ENCODE measurements at places on chromosomes 2 and 18. TPM values are rescaled to one million over a fixed set of nuclear protein-coding genes. Genes with fewer than 3 reads are reported as not detected.
A peak's percentile ranks its signal among the peaks of the same experiment; 100 is the strongest.

Gene LRP1B
- 0.65 TPM for total RNA-seq

Gene FNDC4
- 17.4 TPM for total RNA-seq

Gene MFSD2B
- total RNA-seq = not detected

Gene NOTO
- total RNA-seq = not detected

Gene CPS1
- 15.2 TPM for total RNA-seq

Gene CPLX4
- total RNA-seq = not detected

Gene STEAP3
- total RNA-seq = 46.6 TPM

Gene PLEKHH2
- total RNA-seq = 4.9 TPM

DNA sequence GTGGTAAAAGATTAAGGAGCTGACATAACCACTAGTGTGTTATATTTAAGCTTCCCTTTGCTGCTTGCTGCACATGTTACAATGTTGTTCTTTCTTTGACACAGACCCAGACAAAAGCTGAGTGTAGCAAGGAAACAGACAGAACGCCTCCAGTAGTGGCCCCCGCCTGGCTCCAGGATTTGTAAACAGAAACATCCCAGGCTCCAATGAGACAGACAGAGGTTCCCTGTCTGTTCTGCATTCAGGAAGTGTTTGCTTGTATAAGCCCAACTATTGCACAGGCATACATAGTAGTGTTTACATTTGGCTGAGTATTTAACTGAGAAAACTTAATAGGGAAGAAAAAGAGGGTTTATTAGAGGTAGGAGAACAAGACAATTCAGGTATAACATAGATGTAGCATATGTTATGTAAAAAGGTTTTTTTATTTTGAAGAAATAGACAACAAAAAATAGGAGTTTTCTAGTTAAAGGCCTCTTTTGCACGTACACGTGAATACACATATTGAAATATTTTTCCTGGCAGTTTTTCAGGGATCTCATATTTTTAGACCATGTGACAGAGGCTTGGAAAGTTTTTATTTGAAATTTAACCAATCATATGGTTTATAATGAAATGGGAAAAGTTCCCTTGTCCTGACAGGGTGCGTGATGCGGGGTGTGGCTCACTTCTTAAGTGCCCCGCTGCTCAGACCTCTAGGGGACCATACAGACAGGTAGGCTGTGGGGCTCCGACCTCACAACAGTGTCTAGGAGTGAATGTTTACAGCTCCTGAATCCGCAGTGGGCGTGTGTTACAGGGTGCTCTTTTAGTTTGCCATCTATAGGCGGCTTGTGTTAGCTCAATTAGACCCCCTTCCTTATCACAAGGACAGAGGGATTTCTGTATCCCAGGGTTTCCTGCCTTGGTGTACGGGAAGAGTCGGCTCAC, 118.4 kb downstream of the BMPR2 start:
- H3K27me3 ChIP-seq = no peaks in the 10 kb centered on the region
- peak overlapping the region; percentile 93 for H3K27ac ChIP-seq
- no peak overlapping the region for H3K4me3 ChIP-seq
- H3K36me3 ChIP-seq = peaks cover 2% of the 10 kb centered on the region
- H3K4me1 ChIP-seq = peaks cover 41% of the 10 kb centered on the region

GRCh38 chr2:128593879-128594650, 275.4 kb upstream of the HS6ST1 start:
- no peaks in the 10 kb centered on the region for H3K4me1 ChIP-seq
- H3K4me3 ChIP-seq = no peak overlapping the region
- DNase-seq = peak; percentile 39
- no peaks in the 10 kb centered on the region for H3K36me3 ChIP-seq
- peaks cover 2% of the 10 kb centered on the region for H3K27me3 ChIP-seq

DNA sequence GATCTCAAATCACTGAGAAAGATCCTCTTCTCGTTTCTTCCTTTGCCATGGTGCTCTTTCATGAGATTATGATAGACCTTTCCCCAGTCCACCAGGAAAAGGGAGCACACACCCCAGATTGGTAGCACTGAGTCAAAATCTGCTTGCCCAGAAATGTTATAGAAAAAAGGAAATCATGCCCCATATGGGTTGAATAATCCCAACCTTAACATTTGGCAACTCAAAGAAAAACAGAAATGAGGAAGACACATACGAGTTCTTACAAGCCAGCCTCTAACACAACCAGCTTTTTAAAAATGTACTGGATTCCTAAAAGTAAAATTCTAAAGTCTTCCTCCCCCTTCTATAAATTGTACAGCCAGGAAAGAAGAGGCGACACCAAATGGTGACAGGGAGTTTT, 103.0 kb downstream of the ANKRD44 start:
- H3K27ac ChIP-seq = peak overlapping the region; percentile 28
- H3K4me1 ChIP-seq = peaks cover 70% of the 10 kb centered on the region
- no peak for DNase-seq
- H3K27me3 ChIP-seq = no peaks in the 10 kb centered on the region
- no peaks in the 10 kb centered on the region for H3K36me3 ChIP-seq

GRCh38 chr2:24915796-24916195, 4.2 kb downstream of the ADCY3 start:
- H3K4me1 ChIP-seq = peaks cover 48% of the 10 kb centered on the region
- no peaks in the 10 kb centered on the region for H3K27me3 ChIP-seq
- H3K36me3 ChIP-seq = peaks cover 7% of the 10 kb centered on the region
- no peak for DNase-seq
- peak overlapping the region; percentile 57 for H3K27ac ChIP-seq
- H3K4me3 ChIP-seq = peak overlapping the region; percentile 25

- no peaks in the 10 kb centered on the region for H3K4me1 ChIP-seq
- peaks cover 31% of the 10 kb centered on the region for H3K27me3 ChIP-seq
- H3K36me3 ChIP-seq = no peaks in the 10 kb centered on the region
- no peak for DNase-seq
- H3K4me3 ChIP-seq = no peak overlapping the region
Observed at GRCh38 chr18:50128506-50129271, 66.3 kb downstream of the MYO5B start.

- DNase-seq = no peak
- no peak overlapping the region for H3K27ac ChIP-seq
- no peaks in the 10 kb centered on the region for H3K4me1 ChIP-seq
- H3K4me3 ChIP-seq = no peak overlapping the region
Observed at GRCh38 chr2:30997979-30998378, 140.3 kb downstream of the GALNT14 start.

- no peak for DNase-seq
- H3K4me1 ChIP-seq = peaks cover 10% of the 10 kb centered on the region
- H3K27me3 ChIP-seq = no peaks in the 10 kb centered on the region
- H3K36me3 ChIP-seq = peaks cover 26% of the 10 kb centered on the region
Observed at GRCh38 chr2:128155970-128156369, 65.0 kb downstream of the UGGT1 start.

DNA sequence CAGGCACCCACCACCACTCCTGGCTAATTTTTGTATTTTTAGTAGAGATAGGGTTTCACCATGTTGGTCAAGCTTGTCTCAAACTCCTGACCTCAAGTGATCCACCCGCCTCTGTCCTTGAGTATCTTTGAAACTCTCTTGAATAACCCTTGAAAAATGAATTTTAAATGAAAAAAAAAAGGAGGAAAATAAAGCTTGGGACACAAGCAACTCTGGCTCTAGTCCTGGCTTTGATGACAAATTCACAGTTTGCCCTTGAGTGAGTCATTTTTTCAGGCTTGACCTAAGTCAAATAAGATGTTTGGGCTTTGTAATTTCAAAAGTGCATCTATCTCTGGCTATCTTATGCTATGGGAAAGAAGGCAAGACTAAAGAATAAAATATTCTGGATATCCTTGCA, 79.0 kb upstream of the TRIB2 start:
- DNase-seq = no peak
- no peak overlapping the region for H3K4me3 ChIP-seq
- H3K4me1 ChIP-seq = peaks cover 14% of the 10 kb centered on the region

- no peaks in the 10 kb centered on the region for H3K4me1 ChIP-seq
- peaks cover 5% of the 10 kb centered on the region for H3K36me3 ChIP-seq
- H3K27me3 ChIP-seq = no peaks in the 10 kb centered on the region
- H3K4me3 ChIP-seq = no peak overlapping the region
- no peak for DNase-seq
Observed at GRCh38 chr2:165505514-165505913, 36.0 kb downstream of the CSRNP3 start.

DNA sequence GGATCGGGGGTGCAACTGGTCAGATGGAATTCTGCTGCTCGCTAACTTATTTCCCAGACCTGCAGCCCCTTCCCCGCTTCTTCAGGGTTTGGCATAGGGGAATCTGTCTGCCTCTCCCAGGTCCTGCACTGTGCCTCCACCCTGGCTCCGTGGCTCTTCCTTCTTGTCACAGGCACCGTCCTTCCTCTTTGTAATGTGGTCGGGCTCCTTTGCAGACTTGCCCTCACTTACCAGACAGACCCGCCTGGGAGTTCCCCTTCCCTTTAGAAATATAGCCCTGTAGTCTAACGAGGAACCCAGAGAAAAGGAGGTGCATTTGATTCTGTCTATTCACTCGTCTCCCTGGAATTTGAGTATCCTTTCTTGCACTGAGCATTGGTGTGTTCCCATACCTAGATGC, 63.9 kb upstream of the PAX8 start:
- H3K4me1 ChIP-seq = peaks cover 5% of the 10 kb centered on the region
- no peak overlapping the region for H3K27ac ChIP-seq
- no peak for DNase-seq
- no peak overlapping the region for H3K4me3 ChIP-seq
- no peaks in the 10 kb centered on the region for H3K27me3 ChIP-seq

DNA sequence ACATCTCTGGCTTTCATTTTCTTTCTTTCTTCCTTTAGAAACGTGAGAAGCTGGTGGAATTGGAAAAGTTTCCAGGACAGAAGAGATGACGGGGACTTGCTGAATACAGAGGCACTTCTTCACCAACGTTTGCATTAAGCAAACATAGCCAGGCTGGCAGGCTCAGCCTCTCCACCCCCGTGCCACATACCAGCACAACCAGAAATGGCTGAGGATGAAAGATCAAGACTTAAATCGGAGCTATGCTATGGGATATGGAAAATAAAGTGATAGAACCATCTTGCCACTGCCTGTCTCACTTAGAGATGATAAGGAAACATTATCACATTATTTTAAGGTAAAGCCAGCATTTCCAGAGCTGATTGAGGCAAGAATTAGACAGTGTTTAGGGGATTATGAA, 483.3 kb downstream of the BCL11A start:
- H3K4me1 ChIP-seq = peaks cover 7% of the 10 kb centered on the region
- H3K36me3 ChIP-seq = no peaks in the 10 kb centered on the region
- H3K27me3 ChIP-seq = peaks cover 15% of the 10 kb centered on the region
- no peak overlapping the region for H3K4me3 ChIP-seq
- no peak overlapping the region for H3K27ac ChIP-seq

DNA sequence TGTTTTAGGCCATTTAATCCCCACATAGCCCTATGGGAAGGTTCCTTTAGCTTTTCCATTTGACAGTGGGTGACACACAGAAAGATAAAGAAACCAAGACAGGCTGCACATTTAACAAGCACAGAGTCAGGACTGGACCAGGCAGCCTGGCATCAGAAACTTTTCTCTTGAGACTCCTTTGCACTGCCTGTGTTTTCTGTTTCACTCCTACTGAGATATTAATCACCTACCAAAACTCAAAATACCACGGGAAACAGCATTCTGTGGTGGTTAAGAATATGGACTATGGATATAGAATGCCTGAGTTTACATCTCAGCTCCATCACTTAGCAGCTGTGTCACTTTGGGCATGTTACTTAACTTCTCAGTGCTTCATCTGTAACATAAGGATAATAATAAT, 73.3 kb downstream of the CTAGE1 start:
- no peaks in the 10 kb centered on the region for H3K36me3 ChIP-seq
- no peak overlapping the region for H3K27ac ChIP-seq
- H3K27me3 ChIP-seq = peaks cover 3% of the 10 kb centered on the region
- no peak for DNase-seq
- H3K4me1 ChIP-seq = peaks cover 35% of the 10 kb centered on the region

GRCh38 chr18:21853775-21854552, 113.4 kb downstream of the MIB1 start:
- peaks cover 13% of the 10 kb centered on the region for H3K36me3 ChIP-seq
- H3K4me3 ChIP-seq = no peak overlapping the region
- no peaks in the 10 kb centered on the region for H3K27me3 ChIP-seq
- peaks cover 14% of the 10 kb centered on the region for H3K4me1 ChIP-seq
- peak overlapping the region; percentile 30 for H3K27ac ChIP-seq

DNA sequence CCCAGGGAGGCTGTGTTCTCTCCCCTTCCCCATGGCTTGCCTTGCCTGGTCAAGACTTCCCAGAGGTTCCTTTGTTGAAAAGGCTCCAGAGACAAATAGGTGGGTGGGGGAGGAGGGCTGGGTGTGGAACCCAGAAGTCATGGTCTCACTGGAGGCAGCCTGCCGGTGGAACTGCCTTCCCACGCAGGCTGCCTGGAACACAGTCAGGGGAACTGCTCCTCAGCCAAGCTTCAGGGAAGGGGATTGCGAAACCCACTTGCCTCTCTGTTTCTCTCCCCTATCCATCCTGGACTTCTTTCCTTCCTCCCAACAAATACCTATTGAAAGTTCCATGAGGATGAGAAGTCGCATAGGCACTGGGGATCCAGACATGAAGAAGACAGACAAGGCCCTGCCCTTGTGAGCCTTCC, 31.6 kb downstream of the MARCO start:
- H3K36me3 ChIP-seq = no peaks in the 10 kb centered on the region
- no peak overlapping the region for H3K4me3 ChIP-seq
- H3K27ac ChIP-seq = no peak overlapping the region
- DNase-seq = no peak

GRCh38 chr18:22469926-22470247, 52.2 kb upstream of the CTAGE1 start:
- no peaks in the 10 kb centered on the region for H3K27me3 ChIP-seq
- peak overlapping the region; percentile 99 for H3K27ac ChIP-seq
- H3K36me3 ChIP-seq = peaks cover 2% of the 10 kb centered on the region
- H3K4me3 ChIP-seq = peak overlapping the region; percentile 31
- H3K4me1 ChIP-seq = peaks cover 79% of the 10 kb centered on the region

DNA sequence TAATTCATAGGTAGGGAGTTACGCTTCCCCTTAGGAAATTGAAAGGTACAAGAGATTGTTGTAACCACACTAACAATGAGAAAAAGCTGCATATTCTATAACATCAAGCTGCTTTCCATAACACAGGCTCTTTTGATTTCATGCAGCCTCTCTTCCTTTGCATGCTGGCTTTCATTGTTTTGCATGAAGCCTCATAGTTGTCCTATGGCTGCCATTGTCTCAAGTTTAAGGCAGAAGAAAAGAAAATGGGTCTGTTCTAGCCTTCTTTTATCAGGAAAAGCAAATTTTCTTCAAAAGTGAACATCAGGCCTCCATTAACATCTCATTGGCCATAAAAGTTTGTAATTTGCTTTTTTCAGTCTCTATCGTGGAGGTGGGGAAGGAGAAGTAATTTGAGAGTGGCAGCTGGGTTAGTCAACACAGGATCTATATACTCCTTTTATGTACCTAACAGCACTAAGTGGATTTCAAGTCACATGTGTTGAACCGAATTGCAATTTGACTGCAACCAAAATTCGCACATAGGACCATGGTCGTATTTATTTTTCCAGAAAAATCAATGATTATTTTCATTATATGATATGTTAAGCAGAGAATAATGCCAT, 248.5 kb upstream of the RND3 start:
- DNase-seq = no peak
- H3K27ac ChIP-seq = no peak overlapping the region
- H3K36me3 ChIP-seq = no peaks in the 10 kb centered on the region
- no peak overlapping the region for H3K4me3 ChIP-seq
- no peaks in the 10 kb centered on the region for H3K27me3 ChIP-seq
- H3K4me1 ChIP-seq = no peaks in the 10 kb centered on the region

GRCh38 chr2:28419443-28420270, 27.0 kb downstream of the FOSL2 start:
- peaks cover 51% of the 10 kb centered on the region for H3K4me1 ChIP-seq
- no peak overlapping the region for H3K27ac ChIP-seq
